ENCODE measurements at places on chromosomes 1 and 21.

- DNase-seq, result no peak
These were observed 7.6 kb downstream of the TTF2 start for GRCh38 chr1:117067533-117068370.

DNA sequence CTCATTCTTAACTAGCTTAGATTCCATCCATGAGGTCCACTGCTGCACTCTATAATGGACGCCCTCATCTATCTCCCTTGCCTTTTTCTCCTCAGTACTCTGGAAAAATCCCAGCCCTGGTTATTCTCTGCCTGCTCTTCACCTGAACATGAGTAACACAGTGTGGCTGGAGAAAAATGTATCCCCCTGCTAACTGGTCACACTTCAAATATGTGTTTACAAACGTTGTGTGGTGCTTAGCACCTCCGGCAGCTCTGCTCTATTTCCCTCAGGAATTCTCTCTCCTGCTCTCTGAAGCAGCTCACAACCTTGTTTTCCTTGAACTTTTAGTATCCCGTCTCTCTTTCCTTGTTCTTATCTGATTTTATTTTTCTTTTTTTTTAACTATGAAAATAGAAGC, 4.1 kb downstream of the SCCPDH start:
- DNase-seq, result no peak

- peak; percentile 62 for DNase-seq
These were observed 40.9 kb downstream of the STX6 start for GRCh38 chr1:180981596-180982387.

- DNase-seq, result peak; percentile 17
These were observed 16.4 kb downstream of the INPP5B start for GRCh38 chr1:37930246-37931101.

GRCh38 chr21:14012409-14012808, 198.3 kb downstream of the LIPI start:
- no peak for DNase-seq

DNA sequence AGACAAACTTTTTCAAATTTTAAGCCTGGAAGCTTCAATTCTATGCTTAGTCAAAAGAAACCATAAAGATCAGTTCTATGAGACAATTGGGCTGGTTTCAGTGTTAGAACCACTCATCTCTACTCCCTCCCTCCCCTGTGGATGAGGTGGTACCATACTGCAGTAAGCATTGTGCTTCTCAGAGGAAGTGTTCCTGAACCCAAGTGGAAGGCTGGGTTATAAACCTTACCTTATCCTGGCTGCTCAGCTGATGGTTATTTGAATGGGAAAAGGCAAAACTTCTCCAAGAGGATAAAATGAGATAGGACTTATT, 34.1 kb upstream of the RGL1 start:
- DNase-seq, result no peak

GRCh38 chr21:36576441-36576840, 96.5 kb upstream of the CLDN14 start:
- DNase-seq, result no peak

GRCh38 chr1:41560496-41560895, 76.0 kb upstream of the EDN2 start:
- DNase-seq, result no peak

DNA sequence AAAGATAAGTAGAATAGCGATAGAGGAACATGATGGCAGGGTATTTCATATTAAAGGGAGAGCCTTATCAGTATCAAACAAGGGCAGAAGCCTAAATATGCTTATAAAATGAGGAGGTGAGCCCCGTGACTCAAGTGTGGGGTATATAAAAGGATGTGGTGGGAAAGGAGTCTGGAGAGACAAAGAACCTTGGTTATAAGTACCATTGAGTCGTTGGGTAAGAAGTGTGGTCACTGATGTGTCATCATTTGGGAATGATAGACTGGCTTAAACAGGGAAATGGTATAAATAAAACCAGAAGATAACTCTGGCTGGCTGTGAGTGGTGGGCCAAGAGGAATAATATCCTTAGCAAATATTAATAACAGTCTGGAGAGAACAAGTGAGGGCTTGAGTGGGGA, 10.9 kb upstream of the CD5L start:
- DNase-seq, result no peak

GRCh38 chr1:222346955-222347354, 200.9 kb downstream of the HHIPL2 start:
- no peak for DNase-seq

DNA sequence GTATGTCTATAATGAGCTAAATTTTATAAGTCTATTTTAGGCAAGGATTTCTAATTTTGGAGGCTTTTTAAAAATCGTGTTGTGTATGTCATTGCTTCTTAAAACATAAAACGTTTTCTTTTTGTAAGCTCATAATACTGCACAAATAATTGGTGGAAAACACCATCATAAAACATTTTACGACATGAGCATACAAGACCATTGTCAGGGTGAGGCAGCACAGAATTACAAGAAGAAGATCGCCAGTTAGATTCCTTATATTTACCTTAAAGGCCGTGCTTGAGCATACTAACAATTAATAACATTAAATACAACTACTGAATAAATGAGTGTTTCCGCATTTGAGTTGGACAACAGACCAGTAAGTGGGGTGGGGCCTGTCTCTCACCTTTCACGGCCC, 19.1 kb upstream of the LMX1A start:
- DNase-seq, result no peak

DNA sequence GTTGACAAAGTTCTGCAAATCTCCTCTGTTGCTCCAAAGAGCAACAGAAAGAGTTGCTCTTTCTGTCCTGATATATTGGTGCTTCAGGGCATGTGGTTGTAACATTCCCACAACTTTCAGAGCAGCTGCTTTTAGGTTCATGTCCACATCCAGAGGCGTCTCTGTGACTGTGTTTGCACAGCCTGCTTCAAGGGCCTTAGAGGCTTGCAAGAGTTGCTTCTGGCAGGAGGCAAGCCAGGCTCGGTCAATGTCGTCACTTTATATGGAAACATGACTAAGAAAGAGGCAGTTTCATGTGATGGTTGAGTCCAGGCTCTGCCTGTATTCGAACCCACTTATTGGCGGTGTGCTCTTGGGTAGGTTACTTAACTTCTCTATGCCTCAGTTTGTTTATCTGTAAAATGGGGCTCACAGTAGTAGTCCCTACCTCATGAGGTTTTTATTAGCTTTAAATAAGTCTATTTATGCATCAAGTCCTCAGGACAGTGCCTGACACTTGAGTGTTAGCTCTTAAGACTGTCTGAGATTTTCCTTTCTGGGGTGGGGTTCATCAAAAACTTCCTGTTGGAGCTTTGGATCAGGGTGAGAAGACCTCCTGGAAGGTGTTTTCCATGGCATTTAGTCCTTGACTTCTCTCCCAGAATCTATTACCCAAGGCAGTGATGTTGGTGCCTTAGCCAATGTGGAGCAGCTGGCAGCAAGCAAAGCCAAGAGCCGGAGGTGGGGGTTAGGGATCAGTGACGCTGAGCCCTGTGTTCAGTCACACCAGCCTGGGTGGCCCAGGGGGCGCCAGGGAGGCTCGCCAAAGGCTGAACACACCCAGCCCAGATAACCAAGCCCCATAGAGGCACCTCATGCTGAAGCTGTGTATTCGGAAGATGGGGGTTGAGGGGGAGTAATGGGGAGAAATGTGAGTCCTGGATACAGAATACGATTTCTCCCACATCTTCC, 18.9 kb downstream of the LHX4 start:
- no peak for DNase-seq

- no peak for DNase-seq
These were observed 604.6 kb downstream of the LRRIQ3 start for GRCh38 chr1:73593364-73593763.

- no peak for DNase-seq
These were observed 40.8 kb downstream of the NTPCR start for GRCh38 chr1:232991238-232991637.

Measured in activated naive CD4-positive, alpha-beta T cell treated with anti-CD3 and anti-CD28 coated beads, Interleukin-2, amount 50 U/mL, for 72 hours (primary cell).